Esophagus squamous epithelium (tissue), 5 donors: ENCODE measurements at places on chromosomes 7 and 10.

DNA sequence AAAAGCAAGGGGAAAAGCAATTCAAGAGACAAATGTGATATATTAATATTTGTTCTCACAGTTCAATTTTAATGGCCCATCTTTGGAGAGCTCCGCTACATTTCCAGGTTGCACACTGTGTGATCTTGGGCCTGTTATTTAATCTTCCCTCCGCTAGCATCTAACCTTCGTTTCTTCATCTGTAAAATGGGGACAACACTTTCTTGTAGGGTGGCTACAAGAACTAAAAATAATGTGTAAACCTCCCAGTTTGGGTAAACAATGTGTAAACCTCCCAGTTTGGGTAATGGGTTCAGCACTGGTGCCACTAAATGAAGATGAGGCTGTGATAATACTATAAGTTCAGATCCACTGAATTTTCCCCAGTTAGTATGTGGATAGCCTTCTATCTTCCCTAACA is 99.5 kb downstream of the CDK6 start:
- H3K27ac ChIP-seq: no peak overlapping the region
- H3K36me3 ChIP-seq: no peaks in the 10 kb centered on the region
- DNase-seq: no peak
- peaks cover 3% of the 10 kb centered on the region for H3K4me1 ChIP-seq
- H3K27me3 ChIP-seq: no peaks in the 10 kb centered on the region
- H3K4me3 ChIP-seq: no peak overlapping the region

- DNase-seq: no peak
- no peaks in the 10 kb centered on the region for H3K4me1 ChIP-seq
- no peaks in the 10 kb centered on the region for H3K27me3 ChIP-seq
- no peak overlapping the region for H3K4me3 ChIP-seq
These were observed 199.2 kb downstream of the SLC25A13 start for GRCh38 chr7:96122746-96123145.

DNA sequence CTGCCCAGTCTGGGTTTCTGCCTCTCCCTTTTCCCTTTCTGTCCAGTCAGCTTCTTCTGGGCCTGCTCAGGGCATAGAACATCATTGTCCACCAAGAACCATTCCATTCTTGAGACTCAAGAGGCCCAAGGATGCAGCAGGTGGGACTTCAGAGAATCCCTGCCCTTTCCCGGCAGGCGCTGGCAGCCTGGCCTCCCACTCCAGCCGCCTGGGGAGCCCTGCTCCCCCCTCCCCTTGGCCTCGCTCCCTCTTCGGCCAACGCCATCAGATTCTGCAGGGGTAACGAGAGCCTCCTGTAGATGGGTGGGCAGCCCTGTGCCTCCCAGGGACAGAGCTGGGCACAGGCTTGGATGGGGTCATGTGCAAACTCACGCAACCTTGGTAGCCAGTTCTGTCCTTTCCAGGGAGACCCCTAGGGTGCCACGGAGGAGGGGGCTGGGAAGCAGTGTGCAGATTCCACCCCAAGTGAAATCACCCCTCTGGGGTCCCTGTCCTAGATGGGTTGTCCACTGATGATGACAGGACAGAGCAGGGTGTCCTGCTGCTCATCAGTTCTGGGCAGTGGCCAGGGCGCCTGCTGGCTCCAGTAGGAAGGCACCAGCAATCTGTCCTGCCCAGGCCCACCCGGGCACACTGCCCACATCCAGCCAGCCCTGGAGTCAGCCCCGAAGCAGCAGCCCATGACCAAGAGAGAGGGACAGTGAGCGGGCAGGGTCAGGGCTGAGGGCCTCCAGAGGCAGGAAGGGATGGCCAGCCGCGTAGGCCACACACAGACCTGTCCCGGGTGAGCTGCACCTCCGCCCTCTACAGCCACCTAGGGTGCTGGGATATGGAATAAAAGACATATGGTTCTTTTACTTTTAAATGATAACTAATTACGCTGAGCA is 47.7 kb downstream of the RASGEF1A start:
- no peak overlapping the region for H3K4me3 ChIP-seq
- H3K27ac ChIP-seq: no peak overlapping the region
- DNase-seq: no peak
- no peaks in the 10 kb centered on the region for H3K4me1 ChIP-seq

GRCh38 chr10:77649333-77650331 is 12.0 kb upstream of the KCNMA1 start:
- H3K4me3 ChIP-seq: no peak overlapping the region
- H3K27ac ChIP-seq: no peak overlapping the region
- DNase-seq: no peak
- H3K27me3 ChIP-seq: no peaks in the 10 kb centered on the region
- H3K4me1 ChIP-seq: no peaks in the 10 kb centered on the region
- no peaks in the 10 kb centered on the region for H3K36me3 ChIP-seq

DNA sequence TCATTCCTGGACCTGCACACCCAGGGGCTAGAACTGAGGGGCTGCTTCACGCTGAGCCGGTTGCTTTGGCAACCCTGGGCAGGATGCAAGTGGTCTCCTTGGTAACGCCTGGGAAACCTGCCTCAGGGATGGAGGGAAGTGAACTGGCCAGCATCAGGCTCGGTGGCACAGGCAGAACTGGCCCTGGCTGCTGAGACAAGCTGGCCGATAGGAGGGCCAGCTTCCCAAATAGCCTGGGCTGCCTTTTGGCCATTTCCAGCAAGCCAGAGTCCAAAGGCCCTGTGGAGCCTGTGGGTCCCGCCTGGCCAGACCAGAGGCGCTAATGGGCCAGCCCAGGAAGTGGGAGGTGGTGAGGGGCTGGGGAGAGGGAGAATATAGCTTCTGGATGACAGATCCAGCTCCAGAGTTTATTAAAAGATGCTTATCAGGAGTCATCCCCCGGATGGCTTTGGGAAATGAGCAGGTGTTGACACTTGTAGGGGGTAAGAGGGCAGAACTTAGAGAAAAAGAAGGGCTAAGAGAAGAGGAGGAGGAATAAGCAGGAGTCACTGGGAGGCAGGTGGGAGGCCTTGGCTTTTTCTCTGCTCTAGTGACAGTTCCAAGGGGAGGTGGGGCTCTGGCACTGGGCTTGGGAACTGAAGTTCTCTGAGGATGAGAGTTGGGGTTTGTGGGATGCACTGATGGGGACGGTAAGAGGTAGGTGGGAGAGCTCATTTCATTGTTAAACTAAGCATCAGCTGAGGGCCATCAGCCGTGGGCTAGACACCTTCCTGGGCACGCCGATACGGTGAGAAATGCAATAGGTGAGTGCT is 9.6 kb downstream of the NEURL1 start:
- H3K36me3 ChIP-seq: no peaks in the 10 kb centered on the region
- H3K4me1 ChIP-seq: no peaks in the 10 kb centered on the region
- DNase-seq: no peak
- H3K4me3 ChIP-seq: no peak overlapping the region
- H3K27ac ChIP-seq: no peak overlapping the region

GRCh38 chr10:47041396-47042198 is 130.4 kb downstream of the PTPN20 start:
- H3K4me1 ChIP-seq: no peaks in the 10 kb centered on the region
- no peaks in the 10 kb centered on the region for H3K36me3 ChIP-seq
- H3K4me3 ChIP-seq: no peak overlapping the region
- H3K27me3 ChIP-seq: no peaks in the 10 kb centered on the region

GRCh38 chr10:74223755-74224529 is 72.9 kb downstream of the ADK start:
- H3K4me3 ChIP-seq: no peak overlapping the region
- no peak for DNase-seq
- no peaks in the 10 kb centered on the region for H3K4me1 ChIP-seq
- no peaks in the 10 kb centered on the region for H3K27me3 ChIP-seq
- H3K27ac ChIP-seq: peak overlapping the region; percentile 22
- no peaks in the 10 kb centered on the region for H3K36me3 ChIP-seq

GRCh38 chr7:2260820-2261219 is 18.8 kb downstream of the NUDT1 start:
- H3K36me3 ChIP-seq: peaks cover 10% of the 10 kb centered on the region
- H3K4me1 ChIP-seq: no peaks in the 10 kb centered on the region
- DNase-seq: no peak
- H3K27me3 ChIP-seq: no peaks in the 10 kb centered on the region

- H3K4me3 ChIP-seq: no peak overlapping the region
- H3K36me3 ChIP-seq: no peaks in the 10 kb centered on the region
- no peak for DNase-seq
- H3K27ac ChIP-seq: no peak overlapping the region
- no peaks in the 10 kb centered on the region for H3K4me1 ChIP-seq
These were observed 105.5 kb upstream of the CSTF2T start for GRCh38 chr10:51804866-51805265.

DNA sequence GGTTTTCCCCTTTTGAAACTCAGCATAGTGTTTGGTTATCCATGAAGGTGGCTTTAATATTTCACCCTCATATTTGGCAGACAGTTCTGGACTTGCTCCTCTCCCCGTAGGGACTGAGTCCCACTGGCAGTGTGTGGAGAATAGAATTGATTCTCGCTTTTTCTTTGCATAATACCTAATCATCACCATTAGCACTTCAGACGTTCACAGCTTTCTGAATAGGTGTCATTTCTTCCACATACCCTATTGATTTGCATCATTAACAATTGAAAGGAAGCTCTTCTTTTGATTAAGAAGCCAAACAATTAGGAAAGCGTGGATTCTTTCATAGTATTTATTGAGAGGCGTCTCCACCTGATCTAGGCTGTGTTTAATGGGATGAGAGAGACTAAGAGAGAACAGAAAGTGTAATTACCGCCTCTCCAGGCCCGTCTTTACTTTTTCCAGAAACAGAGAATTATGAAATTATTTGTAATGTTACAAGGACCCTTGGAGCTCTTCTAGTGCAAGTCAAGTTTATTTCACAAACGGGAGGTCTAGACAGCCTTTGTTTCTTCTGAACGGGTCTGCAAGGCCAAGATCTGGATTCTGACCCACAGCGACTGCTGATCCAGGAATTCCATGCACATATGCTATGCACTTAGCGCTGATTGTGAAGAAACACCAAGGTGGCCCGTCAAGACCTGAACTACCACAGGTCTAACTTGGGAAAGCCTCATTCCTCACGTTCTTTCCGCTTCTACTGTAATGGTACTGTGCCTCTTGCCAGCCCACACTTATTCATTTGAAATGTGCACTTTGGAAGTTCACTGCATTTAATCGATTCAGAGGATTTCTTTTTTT is 249.9 kb upstream of the C7orf33 start:
- H3K4me3 ChIP-seq: no peak overlapping the region
- H3K36me3 ChIP-seq: no peaks in the 10 kb centered on the region
- H3K27ac ChIP-seq: no peak overlapping the region
- no peak for DNase-seq
- peaks cover 61% of the 10 kb centered on the region for H3K27me3 ChIP-seq
- H3K4me1 ChIP-seq: peaks cover 23% of the 10 kb centered on the region

GRCh38 chr7:105904064-105904463 is 27.7 kb upstream of the ATXN7L1 start:
- H3K36me3 ChIP-seq: no peaks in the 10 kb centered on the region
- H3K27me3 ChIP-seq: no peaks in the 10 kb centered on the region
- no peak overlapping the region for H3K4me3 ChIP-seq
- no peak overlapping the region for H3K27ac ChIP-seq
- no peaks in the 10 kb centered on the region for H3K4me1 ChIP-seq

GRCh38 chr7:107286751-107287621 is 118.2 kb downstream of the HBP1 start:
- H3K4me3 ChIP-seq: no peak overlapping the region
- no peaks in the 10 kb centered on the region for H3K36me3 ChIP-seq
- no peak for DNase-seq
- no peaks in the 10 kb centered on the region for H3K4me1 ChIP-seq
- H3K27me3 ChIP-seq: no peaks in the 10 kb centered on the region
- H3K27ac ChIP-seq: no peak overlapping the region

DNA sequence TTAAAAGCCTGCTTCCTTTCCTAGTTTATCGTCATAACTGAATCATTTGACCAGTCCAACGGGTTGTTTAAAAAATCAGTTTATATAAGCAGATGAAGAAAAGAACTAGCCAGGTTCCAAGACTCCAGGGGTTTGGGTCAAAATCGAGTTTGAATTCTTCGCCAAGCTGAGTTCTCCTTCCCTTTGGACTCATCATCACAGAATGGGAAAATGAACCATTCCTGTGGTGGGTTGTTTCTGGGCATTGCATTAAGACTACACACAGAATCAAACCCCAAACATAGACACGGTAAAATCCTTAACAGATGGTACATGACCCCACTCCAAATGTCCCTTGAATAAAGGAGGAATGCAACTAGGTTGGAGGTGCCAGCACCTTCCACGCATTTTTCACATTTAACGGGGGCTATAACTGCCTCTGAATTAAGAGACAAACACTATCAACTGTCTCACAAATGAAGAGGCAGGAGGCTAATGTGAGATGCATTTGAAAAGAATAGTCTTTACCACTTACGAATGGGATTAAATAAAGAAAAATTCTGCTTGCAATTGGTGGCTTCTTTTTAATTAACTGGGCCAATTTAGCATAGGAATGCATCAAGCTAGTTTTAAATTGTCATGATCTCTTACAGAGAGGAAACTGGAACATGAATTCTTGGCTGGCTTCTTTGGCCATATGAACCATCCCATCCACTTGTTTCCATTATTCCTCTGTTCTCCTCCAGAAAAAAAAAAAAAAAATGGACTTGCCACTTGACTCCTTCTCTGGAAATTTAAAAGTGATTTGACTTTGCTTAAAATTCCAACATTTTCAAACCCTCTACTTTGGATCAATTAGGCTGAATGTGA is 61.1 kb downstream of the CHST15 start:
- no peak for DNase-seq
- no peak overlapping the region for H3K4me3 ChIP-seq
- H3K36me3 ChIP-seq: peaks cover 27% of the 10 kb centered on the region
- peaks cover 22% of the 10 kb centered on the region for H3K4me1 ChIP-seq
- H3K27me3 ChIP-seq: no peaks in the 10 kb centered on the region

DNA sequence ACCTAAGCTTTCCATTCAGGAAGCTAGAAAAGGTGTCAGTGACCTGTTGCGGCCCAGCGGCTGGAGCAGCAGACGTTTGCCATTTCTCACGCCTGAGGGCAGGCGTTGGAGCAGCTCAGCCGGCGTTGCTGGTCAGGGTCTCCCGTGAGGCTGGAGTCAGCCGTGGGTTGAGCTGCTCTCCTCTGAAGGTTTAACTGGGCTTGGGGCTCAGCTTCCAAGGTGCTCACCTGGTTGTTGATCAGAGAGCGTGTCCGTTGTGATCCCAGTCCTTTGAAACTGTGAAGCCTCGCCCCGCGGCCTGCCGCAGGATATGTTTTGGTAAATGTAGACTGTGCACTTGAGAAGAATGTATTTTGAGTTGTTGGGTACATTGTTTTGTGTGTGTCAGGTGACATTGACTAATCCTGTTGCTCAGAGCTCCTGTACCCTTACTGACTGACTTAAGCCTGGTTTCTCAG is 20.6 kb upstream of the PWWP2B start:
- H3K36me3 ChIP-seq: no peaks in the 10 kb centered on the region
- no peak overlapping the region for H3K27ac ChIP-seq
- H3K4me1 ChIP-seq: no peaks in the 10 kb centered on the region
